Stimulated activated CD4-positive, alpha-beta T cell treated with anti-CD3 and anti-CD28 coated beads, Interleukin-15, amount 100 ng/mL, for 1 hour (primary cell): ENCODE measurements at places on chromosomes 6 and 20.

- no peak for DNase-seq
Observed at GRCh38 chr6:52337633-52338290, 24.2 kb upstream of the PAQR8 start.

- DNase-seq, result no peak
Observed at GRCh38 chr20:63892402-63892801, 2.5 kb upstream of the DNAJC5 start.

DNA sequence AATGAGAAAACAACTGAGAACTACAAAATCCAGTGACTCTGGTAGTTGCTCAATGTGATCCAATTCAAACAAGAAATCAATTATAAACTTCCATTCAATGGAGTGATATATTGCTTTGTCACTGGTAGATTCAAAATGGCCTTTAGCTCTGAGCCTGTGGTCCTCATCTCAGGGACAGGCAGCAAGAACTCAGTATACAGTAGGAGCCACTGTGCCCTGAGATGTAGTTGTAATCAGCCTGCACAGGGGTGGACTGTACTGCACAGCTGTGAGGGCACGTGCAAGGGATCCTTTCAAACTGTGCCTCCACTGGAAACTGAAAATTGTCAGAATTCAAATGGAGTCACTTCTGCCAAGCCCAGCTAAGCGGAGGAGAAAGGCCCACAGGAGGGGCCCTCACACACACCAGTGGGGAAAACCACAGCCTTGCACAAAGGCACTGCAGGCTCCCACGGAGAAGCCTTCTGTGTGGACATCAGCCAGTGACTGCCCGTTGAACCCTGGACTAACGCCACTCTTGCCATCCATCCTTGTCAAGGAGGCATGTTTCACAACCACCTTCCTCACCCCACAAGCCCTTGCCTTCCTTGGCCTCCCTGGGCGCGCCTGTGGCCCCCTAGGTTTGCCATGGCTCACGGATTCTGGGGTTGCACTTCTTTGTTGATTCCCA, 186.7 kb downstream of the SMOC2 start:
- no peak for DNase-seq

- no peak for DNase-seq
Observed at GRCh38 chr6:87944541-87944954, 103.1 kb upstream of the SPACA1 start.

DNA sequence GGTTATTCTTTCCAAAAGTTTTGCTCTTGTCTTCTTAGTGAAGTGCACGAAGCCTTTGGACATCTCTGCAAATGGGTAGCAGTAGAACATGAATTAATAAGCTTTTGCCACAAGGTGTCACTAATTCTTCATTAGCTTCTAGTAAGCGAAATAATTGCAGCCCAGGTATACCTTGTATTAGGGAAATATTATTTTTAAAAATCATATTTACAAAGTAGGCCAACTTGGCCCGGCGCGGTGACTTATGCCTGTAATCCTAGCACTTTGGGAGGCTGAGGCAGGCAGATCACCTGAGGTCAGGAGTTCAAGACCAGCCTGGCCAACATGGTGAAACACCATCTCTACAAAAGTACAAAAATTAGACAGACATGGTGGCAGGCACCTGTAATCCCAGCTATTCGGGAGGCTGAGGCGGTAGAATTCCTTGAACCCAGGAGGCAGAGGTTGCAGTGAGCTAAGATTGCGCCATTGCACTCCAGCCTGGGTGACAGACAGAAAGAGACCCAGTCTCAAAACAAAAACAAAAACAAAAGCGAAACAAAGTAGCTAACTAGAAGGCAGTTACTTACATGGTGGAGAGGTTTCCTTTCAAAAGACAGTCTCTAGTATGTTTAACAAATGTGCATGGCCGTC, 8.8 kb upstream of the RSPH3 start:
- no peak for DNase-seq

DNA sequence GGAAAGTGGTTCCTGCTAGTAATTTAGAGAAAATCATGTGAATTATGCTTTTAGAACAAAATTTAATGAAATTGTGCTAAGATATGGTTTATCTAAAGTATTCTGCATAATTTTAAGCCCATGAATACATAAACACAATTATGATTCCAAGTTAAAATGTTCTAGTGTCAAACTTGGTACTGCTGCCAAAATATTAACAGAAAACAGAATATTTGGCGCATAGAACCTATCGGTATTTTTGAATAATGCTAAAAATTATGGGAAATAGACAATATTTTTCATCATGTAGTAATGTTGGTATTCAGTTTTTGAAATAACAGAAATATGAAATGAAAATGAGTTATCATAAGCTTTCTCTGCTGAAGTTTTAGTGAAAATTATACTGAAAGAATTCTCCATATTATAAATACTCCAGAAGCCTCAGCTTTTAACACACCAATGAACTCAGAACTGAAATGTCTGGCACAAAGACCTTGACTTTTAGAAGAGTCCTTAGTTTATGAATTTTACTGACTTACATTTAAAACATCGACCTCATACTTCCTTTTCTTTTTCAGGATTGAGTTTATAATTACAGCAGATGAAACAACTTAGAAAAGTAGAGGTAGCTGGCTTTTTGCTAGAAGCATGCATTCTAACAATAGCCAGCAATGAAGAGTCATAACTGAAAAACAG, 1192.3 kb upstream of the GJE1 start:
- no peak for DNase-seq

DNA sequence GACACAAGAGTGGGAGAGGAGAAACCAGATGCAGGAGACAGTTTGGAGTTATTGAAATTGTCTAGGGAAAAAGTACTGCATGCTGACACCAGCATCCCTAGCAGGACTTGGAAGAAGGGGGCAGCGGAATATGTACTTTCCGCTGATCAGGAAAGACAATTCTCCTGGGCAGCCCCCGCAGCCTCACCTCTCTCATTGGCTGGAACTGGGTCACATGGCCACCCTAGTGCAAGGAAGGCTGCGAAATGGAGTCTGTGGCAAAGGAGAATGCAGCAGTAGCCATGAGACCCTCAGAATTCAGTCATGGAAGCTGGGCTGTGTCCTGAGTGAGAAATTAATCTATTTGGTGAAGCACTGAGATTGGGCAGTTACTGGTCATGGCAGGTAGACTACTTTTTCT, 131.3 kb downstream of the CLIC5 start:
- DNase-seq, result no peak

- DNase-seq, result no peak
Observed at GRCh38 chr20:19872001-19872400, 113.9 kb downstream of the RIN2 start.

DNA sequence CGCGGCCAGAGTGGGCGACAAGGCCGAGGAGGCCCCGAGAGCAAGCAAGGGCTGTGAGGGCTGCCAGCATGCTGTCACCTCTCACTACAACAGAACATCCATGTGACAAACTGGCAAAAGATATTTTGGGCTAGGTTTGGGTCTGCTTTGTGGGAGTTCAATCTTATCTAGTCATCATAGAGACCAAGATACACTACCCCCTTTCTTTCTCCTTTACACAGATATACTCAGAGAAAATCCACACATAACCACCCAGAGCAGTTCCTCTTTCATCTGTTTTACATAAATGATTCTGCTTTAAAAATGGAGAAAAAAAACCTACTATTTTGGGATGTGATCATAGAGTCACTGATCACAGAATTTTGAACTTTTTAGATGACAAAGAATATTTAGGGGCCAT, 16.8 kb downstream of the SOX4 start:
- DNase-seq, result no peak

- DNase-seq, result no peak
Observed at GRCh38 chr6:122736163-122736562, 43.4 kb upstream of the FABP7 start.

DNA sequence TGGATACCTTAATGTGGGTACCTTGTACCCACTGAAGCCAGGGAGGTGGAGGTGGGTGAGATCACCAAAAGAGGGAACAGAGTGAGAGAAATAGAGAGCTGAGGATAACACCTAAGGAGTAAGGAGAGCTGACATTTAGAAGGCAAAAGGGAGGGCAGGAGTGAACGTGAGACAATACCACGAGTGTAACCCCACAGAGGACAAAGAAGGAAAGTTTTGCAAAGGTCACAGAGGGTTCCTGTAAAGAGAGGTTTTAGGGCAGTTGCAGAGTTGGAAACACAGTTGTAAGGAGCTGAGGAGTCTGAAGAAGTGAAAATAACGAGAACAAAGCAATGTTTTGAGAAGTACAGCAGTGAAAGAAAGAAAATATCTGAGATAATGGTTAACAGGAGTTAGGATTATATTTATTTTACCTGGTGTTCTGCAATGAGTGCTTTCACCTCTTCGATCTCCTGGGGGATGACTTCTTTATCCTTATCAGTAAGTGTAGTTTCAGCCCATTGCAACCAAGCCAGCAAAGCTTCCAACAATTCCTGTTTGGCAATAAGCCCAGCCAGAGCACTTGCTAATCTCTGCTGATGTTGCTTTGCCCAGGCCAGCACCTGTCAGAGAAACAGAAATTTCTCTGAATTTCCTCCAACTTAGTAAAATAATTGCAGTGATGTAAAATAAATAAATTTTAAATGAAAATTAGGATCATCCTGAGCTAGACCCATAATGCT, 166.8 kb downstream of the DST start:
- no peak for DNase-seq

DNA sequence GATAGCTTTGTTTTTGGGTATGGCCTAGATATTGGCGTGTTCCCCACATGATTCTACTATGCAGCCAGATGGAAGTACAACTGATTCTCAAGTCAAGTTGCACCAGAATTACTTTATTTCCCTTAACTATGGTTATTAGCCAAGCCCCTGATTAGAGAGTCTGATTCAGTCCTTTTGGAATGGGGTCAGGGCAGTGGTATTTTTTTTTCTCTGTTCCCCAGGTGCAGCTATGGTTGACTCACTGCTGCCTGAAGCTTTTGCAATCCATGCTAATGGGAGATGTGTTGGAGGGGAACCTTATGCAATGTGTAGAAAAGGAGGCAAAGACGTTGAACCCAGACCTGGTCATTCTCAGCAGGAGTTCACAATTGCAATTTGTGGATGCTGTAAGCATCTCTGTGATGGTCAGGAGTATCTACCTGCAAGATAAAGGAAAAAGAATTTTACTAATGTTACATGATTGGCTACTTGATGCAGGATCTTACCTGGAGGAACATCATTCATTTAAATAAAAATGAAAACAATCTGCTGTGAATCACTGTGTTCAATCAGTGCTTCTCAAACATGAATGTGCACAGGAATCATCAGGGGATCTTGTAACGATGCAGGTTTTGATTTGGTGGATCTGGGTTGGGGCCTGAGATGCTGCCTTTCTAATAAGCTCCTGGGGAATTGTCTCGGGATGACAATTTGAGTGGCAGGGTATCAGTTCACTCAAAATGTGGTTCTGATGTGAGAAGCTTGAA, 49.4 kb downstream of the PFDN4 start:
- DNase-seq, result no peak

- DNase-seq, result no peak
Observed at GRCh38 chr20:37382482-37383120, 36.7 kb downstream of the SRC start.

GRCh38 chr6:78525976-78526375, 341.4 kb upstream of the IRAK1BP1 start:
- no peak for DNase-seq

DNA sequence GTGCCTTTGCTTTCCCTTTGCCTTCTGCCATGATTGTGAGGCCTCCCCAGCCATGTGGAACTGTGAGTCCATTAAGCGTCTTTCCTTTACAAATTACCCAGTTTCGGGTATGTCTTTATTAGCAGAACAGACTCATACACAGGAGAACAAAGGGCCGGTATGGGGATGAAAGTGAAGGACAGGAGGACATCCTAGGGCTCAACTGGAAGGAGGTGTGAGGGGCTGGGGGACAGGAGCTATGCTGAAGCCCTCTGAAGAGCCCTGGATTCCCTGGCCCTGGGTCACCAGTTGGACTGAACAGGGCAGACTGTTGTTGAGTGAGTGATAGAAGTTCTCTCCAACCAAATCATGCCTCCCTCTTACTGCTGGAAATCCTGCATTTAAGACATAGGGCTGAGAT, 105.8 kb downstream of the SCML4 start:
- DNase-seq, result no peak
